ENCODE measurements at places on chromosomes 7 and 10.

- no peak for DNase-seq
These were observed at the start of gene MYO3A for GRCh38 chr10:25933653-25934608. TSS of gene MYO3A (plus strand) at chr10:25934229. CDS start at chr10:25952111, 17,882 bp downstream.

GRCh38 chr7:47066976-47067614 is 514.8 kb downstream of the TNS3 start:
- no peak for DNase-seq

DNA sequence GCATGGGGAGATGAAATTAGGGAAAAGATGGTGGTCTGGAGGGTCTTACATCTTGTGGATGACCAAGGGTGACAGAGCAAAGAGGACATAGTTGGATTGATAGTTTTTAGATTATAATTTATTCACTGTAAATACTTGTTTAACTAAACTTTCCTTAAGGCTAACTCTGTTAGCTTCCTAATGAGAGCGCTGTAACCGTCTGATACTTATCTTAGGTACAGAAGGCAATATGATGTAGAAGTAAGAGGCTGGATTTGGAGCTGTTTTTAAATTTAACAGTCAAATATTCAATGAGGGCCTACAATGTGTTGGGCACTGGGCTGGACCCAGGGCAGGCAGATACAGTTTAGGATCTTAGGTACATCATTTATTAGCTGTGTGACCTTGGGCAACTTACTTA is 36.0 kb downstream of the PRKAR2B start:
- DNase-seq, result no peak

GRCh38 chr10:43854007-43854406 is 205.3 kb upstream of the ZNF32 start:
- peak; percentile 40 for DNase-seq

GRCh38 chr10:71796749-71797405 is 23.6 kb upstream of the VSIR start:
- DNase-seq, result no peak
